Fibroblast of lung (primary cell): ENCODE measurements at places on chromosomes 4 and X.

DNA sequence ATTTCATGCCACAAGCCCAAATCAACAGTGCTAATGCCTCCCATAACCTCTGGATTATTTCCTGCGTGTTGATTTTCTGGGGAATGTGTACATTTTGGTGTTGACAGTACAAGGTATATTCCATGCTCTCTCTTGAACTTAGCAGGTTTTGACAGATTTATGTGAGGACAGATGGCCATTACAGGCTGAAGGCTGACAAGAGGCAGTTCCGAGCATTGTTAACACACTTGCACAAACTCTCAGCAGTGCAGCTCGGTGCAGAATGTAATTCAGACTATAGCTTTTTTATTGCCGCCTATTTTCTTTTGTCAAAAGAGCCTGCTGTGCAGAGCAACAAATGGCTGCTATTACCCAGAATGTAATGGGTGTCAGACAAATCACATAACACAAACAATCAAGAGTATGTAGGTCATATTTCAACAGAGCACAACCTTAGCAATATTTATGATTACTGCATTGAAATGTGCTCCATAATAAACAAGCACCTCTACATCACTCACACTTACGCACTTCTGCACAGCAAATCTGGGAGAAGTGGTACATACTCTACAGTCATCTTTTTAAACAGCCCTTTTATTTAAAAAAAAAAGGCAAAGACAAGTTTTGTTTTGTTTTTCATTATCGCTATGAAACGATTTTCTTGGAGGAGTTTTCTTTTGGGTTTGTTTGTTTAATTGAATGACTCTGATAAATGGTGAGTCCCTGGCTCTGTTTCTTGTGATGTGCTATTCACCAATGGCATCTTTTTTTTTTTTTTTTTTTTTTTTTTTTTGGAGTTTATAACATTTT lies 71.6 kb downstream of the PPARGC1A start:
- peak; percentile 91 for DNase-seq

GRCh38 chr4:36088542-36088941 lies 155.8 kb downstream of the ARAP2 start:
- DNase-seq: no peak

DNA sequence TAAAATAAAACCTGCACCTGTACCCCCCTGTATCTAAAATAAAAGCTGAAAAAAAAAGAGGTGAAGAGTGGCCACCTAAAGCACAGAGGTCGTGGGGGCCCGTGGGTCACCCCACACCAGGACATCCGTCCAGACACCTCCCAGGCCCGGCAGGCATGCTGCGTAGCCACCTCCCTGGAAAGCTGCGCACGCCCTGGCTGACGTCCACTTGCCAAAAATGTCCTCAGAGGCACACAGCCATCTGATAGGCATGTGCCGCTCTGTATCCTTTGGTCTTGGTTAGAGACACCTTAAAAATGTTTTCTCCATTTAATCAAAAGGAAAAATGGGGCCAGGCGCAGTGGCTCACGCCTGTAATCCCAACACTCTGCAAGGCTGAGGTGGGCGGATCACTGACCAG lies 17.7 kb downstream of the FAM53A start:
- no peak for DNase-seq

DNA sequence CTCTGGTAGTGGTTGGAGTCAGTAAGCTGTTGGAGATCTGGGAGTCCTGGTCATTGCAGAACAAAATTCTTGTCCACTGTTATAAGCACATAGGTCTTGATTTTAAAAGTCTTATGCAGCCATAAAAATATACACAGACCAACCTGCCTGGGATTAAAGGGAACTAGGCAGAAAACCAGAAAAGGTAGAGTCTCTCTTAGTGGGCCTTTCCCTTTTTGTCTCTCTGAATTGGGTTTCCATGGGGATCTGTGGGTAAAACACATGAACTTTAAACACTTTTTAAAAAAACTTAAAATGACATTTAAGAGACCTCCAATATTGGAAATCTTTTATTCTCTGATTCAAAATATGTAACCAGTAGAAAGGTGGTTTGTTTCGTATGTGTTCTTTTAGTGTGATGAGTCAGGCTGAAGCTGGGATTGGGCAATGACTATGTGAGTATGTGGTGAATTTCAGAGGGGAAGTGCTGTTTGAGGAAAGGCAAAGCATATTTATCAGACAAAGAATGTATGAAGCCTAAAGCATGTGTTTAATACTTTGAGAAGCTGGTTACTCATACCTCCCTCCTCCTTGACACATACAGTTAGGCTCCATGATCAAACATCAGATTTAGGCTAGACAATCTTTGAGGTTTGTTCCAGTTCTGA lies 29.6 kb downstream of the SLC16A2 start:
- DNase-seq: peak; percentile 96

GRCh38 chr4:153074486-153074885 lies 129.8 kb upstream of the TRIM2 start:
- no peak for DNase-seq

DNA sequence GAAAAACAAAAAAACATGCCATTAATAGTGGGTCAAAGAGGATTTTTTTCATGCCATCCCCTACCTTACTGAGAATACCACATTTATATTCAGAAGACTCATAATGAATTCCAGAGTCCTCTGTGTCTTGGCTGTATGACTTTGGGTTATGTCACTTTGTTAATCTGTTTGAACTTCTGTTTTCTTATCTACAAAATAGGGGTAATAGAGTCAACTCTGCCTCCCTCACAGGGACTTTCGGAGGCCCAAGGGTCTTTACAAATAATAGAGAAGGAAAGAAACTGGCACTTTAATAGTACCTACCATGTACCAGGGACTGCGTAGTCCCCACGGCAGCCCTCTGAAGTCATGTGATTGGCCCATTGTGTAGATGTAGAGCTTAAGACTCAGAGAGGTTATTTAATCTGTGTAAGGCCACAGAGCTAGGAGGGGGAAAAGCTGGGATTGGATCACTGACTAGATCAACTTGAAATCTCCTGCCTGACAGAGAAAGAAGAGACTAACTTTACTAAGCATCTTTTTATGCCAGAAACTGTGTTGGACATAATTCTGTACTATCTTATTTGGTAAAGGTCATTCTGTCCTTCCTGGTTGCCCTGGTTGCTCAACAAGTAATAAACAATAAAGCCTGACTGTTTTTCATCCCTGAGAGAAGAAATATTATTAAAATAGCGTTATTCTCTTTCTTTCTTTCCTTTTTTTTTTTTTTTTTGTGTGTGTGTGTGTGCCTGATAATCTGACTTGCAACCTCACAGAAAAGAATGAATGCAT lies 59.6 kb downstream of the NFKB1 start:
- DNase-seq: no peak

DNA sequence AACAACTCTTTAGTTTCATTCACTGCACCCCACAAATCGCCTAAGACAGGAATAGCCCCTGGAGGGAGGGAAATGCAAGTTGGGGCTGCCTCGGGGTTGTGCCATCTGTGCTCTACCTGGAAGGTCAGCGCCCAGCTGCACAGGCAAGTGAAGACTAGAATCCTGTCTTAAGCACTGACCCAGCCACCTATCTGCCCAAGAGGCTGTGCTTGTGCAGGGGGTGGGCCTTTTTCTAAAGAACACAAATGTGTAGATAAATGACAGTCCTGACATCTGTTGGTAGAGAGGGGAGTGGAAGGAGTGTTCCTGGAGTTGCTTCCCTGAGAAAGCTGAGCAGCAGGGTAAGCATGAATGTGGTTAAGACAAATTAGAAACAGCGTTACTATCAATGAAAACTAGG lies 15.7 kb downstream of the ZNF518B start:
- no peak for DNase-seq

- no peak for DNase-seq
Measured at GRCh38 chrX:66833426-66833825, 194.5 kb upstream of the EDA2R start.
